ENCODE measurements at places on chromosomes 6 and 20. TPM values are rescaled to one million over a fixed set of nuclear protein-coding genes. Genes with fewer than 3 reads are reported as not detected.

MTFR2 gene
- total RNA-seq = 1.5 TPM

MAS1 gene
- total RNA-seq = 0.05 TPM

ID1 gene
- total RNA-seq = 305 TPM

CLIC5 gene
- 0.25 TPM for total RNA-seq

GNAS-AS1 gene
- total RNA-seq = 0.49 TPM

FRK gene
- 1.4 TPM for total RNA-seq

SALL4 gene
- not detected for total RNA-seq

APCDD1L gene
- 14.9 TPM for total RNA-seq

FAM184A gene
- 0.83 TPM for total RNA-seq

STMND1 gene
- total RNA-seq = not detected

SSR1 gene
- total RNA-seq = 150 TPM

TNNC2 gene
- total RNA-seq = not detected

UNC5CL gene
- total RNA-seq = not detected

SLC16A10 gene
- not detected for total RNA-seq

MCHR2 gene
- total RNA-seq = not detected

HLA-DMB gene
- total RNA-seq = not detected

TNFRSF21 gene
- total RNA-seq = 121 TPM

KHDC1 gene
- total RNA-seq = 3.5 TPM

RRAGD gene
- total RNA-seq = 0.75 TPM

TFEB gene
- 6.2 TPM for total RNA-seq

DEFB132 gene
- total RNA-seq = not detected

CCM2L gene
- not detected for total RNA-seq

FGD2 gene
- not detected for total RNA-seq

PTCHD4 gene
- total RNA-seq = 2.0 TPM

SMIM13 gene
- total RNA-seq = 6.0 TPM

MRAP2 gene
- total RNA-seq = 0.98 TPM

TPD52L1 gene
- 5.3 TPM for total RNA-seq
